Stimulated activated CD8-positive, alpha-beta memory T cell treated with anti-CD3 and anti-CD28 coated beads, Interleukin-15, amount 100 ng/mL, for 24 hours (primary cell): ENCODE measurements at places on chromosomes 7 and 10.
A peak's percentile ranks its signal among the peaks of the same experiment; 100 is the strongest.

GRCh38 chr10:804787-805619, 115.5 kb upstream of the DIP2C start:
- DNase-seq = no peak

GRCh38 chr7:85033263-85033662, 153.6 kb downstream of the SEMA3D start:
- DNase-seq = no peak

GRCh38 chr10:88974446-88975376, 15.9 kb upstream of the FAS start:
- no peak for DNase-seq

- no peak for DNase-seq
These were observed 19.7 kb upstream of the PRPF18 start for GRCh38 chr10:13567030-13567429.

DNA sequence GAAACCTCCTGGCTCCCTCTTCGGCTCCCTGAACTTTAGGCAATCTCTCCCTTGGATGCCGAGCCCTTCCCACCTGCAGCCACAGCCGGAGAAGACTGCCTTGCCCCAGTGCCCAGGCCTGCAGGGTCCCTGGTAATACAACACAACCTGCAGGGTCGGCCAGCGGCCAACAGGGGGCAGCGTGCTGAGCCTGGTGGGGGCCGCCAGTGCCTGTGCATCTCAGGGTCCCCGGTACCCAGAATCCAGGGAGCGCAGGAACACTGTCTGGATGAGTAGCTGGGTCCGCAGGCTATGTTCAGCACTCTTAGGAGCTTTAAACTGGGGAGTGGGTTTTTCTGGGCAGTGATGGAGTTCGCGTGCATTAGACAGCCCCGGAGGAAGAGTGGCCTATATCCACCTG, 17.5 kb upstream of the C10orf71 start:
- no peak for DNase-seq

- DNase-seq = no peak
These were observed 6.5 kb downstream of the SNX8 start for GRCh38 chr7:2307690-2308107.

DNA sequence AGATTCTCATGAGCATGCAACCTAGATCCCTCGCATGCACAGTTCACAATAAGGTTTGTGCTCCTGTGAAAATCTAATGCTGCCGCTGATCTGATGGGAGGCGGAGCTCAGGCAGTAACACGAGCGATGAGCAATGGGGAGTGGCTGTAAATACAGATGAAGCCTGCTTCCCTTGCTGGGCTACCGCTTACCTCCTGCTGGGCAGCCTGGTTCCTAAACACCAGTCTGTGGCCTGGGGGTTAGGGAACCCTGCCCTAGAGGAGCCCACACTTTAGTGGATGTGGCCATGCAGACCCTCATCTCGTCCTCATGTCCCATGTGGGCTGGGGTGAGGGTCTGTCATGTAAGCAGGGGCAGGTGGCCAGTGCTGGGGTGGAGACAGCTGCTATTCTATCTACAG, 417.6 kb downstream of the GLRX3 start:
- DNase-seq = no peak

DNA sequence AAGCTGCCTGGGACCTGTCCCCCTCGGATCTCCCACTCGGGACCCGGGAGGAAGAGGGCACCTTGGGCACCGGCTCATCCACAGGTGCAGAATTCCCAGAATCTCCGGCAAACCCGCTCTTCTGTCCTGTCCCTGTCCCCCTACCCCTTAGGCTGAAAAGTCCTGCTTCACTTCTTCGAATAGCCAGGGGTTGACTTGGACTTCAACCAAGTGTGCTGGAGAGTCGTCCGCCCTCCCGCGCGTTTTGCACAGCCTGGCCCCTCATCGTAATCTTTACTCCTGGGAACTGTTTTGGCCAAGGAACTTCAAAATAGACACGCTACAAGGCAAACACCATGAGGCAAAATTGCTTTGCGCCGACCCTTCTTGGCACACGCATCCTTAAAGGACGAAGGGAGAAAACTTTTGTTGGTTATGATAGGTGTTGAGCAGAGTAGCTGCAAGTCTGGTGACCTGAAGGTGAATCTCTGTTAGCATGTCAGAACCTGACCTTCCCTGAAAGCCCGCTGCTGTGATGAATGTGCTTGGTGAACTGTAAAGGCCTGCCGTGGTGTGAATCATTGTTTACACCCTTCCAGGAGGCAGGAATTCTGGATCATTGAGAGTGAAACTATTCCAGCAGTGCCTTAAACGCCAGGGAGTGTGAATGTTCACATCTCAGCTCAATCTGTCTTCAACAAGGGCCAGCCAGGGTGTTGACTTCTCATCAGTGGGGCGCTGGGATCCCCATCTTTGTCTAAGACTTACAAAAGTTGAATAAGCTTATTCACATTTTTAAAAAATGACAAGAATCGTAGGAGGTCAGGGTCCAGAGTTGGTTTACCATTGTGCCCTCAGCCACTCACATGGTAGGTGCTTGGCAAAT, 589 bp upstream of the RAPGEF5 start:
- no peak for DNase-seq

GRCh38 chr7:86949052-86949778, 110.2 kb downstream of the ELAPOR2 start:
- no peak for DNase-seq

- no peak for DNase-seq
These were observed 23.6 kb downstream of the NOBOX start for GRCh38 chr7:144379776-144380384.

DNA sequence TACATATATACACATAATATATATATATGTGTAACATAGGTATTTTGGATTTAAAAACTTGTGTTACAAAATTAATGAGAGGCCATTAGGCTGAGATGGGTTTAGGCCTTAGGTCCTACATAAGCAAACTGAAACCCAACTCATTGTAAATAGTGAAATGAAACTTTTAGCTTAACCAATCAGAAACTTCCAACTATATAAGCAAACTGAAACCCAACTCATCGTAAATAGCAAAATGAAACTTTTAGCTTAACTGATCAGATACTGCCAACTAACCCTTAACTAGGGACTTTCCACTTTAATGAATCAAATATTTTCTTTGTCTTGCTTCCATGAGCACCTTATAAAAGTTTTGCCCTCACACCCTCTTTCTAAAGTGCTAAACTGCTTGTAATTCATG, 17.3 kb upstream of the SAMD9L start:
- DNase-seq = no peak

- no peak for DNase-seq
These were observed 324.5 kb downstream of the GFRA1 start for GRCh38 chr10:115948465-115948864.

DNA sequence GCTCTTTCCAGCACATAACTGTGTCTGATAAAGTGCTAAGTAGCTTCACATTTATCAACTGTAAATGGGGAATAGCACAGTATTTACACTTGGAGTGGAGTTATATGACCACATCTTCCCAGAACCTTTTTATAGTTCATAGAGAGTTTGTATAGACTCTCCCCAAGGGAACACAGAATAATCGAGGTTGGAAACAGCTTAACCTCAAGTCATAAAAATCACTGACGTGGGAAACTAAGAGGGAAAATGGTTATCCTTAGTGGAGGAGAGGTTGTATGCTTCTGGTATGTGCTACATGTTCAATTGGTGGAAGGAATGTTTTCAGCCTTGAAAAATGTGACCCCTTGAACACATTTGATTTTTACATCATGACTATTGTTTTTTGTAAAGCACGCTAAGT, 167.9 kb upstream of the KIAA1217 start:
- no peak for DNase-seq

GRCh38 chr7:154860621-154861375, 142.1 kb downstream of the PAXIP1 start:
- no peak for DNase-seq

DNA sequence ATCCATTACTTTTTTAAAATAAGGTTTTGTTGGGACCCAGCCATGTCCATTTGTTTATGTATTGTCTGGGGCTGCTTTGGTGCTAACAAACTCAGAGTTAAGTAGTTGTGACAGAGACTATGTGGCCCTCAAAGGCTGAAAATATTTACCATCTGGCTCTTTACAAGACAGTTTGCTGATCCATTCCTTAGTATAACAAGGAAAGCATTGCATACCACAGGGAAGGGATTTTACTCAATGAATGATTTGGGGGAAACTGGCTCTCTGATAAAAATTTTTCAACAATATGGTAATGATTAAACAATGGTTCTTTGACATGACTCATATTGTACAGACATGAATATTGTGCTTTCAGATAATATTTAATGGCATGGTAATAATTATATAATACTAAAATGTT, 738.1 kb downstream of the KCNMA1 start:
- DNase-seq = no peak

DNA sequence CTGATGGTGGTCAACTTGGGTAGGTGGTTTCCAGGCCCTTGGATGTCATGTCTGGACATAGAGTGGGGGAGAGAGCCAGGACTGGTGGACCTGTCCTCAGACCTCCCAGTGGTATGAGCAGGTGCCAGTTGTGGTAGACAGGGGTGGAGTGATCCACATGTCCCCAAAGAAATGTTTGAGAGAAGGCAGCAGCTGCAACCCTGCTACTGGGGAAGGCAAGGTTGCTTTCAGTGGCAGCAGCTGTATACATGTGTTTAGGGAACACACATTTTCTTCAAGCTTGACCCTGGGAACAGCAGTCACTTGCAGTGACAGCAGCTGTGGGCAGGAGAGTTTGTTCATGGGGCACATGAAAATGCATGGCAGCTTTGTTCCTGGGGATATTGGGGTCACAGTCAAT, 882.6 kb upstream of the C7orf33 start:
- no peak for DNase-seq

- no peak for DNase-seq
These were observed 105.9 kb upstream of the EEPD1 start for GRCh38 chr7:36047091-36047658.

- no peak for DNase-seq
These were observed 964 bp downstream of the FRMD4A start for GRCh38 chr10:14329746-14330173.

GRCh38 chr7:108310351-108310750, 145.9 kb downstream of the NRCAM start:
- no peak for DNase-seq

GRCh38 chr7:106177738-106178592, 65.9 kb upstream of the SYPL1 start:
- DNase-seq = no peak

- DNase-seq = no peak
These were observed 141.3 kb upstream of the VKORC1L1 start for GRCh38 chr7:65731562-65732035.

DNA sequence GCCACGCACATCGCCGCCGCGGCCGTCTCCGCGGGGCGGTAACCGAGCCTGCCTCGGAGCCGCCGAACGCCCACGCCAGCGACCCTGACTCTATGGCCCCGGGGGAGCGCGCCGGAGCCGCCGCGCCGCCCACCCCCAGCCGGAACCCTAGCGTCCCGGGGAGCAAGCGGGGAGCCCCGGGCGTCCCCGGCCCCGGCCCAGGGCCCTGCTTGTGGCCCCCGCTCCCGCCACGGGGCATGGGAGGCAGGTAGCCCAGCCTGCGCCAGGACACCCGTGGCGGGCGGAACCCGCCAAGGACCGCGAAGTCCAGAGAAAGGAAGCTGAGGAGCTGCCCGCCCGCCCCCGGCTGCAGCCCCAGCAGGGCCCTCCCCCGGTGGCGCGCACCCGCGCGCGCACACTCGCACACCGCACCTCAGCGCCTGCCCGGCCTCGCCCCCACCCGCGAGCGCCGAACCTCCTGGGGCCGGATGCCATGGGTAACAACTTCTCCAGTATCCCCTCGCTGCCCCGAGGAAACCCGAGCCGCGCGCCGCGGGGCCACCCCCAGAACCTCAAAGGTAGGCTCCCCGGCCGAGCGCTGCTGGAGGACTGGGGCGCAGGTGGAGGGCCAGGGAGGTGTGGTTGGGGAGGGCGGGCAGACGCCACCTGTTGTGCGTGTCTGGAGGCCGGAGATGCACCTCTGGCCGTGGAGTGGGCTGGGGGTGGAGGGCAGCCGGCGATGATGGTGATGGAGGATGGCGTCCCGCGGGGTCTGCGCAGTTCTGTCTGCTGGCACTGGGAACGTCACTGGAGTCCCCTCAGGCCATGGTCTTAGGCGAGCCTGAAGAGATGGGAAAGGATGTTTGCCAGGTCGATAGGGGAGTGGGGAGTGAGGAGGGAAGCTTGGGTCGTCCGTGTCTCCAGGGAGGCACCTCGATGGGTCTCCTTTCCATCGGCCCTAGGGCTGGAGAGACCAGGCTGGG, 692 bp downstream of the NEURL1 start:
- DNase-seq = no peak

DNA sequence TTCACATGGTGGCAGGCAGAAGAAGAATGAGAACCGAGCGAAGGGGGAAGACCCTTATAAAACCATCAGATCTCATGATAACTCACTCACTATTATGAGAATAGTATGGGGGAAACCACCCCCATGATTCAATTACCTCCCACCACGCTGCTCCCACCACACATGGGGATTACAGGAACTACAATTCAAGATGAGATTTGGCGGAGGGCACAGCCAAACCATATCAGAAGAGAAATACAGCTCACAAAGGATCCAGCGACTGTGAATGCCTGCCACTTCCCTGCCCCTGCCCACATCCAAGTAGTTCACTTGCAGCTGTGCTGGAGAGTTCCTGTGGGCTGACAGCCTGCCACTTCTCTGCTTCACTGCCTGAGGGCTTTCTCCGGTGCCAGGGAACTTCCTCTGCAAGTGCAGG, 148.7 kb downstream of the C7orf25 start:
- DNase-seq = no peak

DNA sequence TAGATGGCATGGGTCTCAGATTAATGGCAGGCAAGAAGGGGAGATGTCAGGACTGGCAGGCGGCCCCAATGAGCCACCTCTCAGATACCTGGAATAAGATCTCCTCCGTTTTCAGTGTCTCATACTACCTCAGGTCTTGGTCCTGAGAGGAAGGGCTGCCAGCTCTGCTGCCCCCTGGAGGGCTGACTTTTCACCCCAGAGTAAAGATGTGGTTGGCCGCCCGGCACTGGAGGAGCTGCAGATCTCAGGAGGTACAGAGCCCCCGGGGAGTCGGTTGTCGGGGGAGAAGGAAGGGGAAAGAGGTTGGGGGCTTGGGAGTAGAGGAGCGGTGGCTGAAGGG, 642 bp upstream of the COL13A1 start:
- DNase-seq = peak; percentile 9

GRCh38 chr7:107122486-107122911, 46.3 kb upstream of the HBP1 start:
- DNase-seq = no peak

DNA sequence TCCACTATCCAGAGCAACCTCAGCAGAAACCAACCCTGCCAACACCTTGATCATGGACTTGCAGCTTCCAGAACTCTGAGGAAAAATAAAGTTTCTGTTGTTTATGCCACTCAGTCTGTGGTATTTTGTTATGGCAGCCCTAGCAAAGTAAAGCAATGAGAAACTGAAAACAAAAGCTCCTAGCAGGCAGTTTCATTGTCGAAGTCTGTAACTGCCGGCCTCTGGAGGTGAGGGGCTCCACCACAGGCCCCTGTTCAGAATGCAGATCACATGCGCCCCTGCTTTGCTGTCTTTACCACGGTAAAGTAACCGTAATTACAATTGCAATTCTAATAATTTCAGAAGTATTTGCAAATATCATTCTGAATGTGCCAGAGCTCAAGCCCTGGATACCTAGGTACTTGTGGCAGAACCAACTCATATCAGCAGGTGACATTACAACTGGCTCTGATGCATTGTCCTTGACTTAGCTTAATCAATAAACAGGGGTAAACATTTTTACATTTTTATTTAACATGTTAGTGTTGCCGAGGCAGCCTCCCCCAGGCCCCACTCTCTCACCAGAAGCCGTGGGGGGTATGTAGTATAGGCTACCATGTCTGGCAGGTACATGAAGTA, 193.2 kb downstream of the ELMO1 start:
- no peak for DNase-seq

- no peak for DNase-seq
These were observed 297.7 kb upstream of the SHH start for GRCh38 chr7:156109988-156110387.

- no peak for DNase-seq
These were observed 67.3 kb upstream of the KLF6 start for GRCh38 chr10:3852147-3852904.
